ENCODE measurements at places on chromosomes 1 and 21. TPM values are rescaled to one million over a fixed set of nuclear protein-coding genes. Genes with fewer than 3 reads are reported as not detected.

C1orf87 gene
- 0.34 TPM for polyA plus RNA-seq

TMEM240 gene
- polyA plus RNA-seq = 3.4 TPM

GRCh38 chr1:230141021-230141648 lies 74.1 kb downstream of the GALNT2 start:
- no peak for DNase-seq

- no peak for DNase-seq
Measured at GRCh38 chr1:22253012-22253790, 110.3 kb upstream of the WNT4 start.
